Esophagus squamous epithelium (tissue), 5 donors: ENCODE measurements at places on chromosomes 2 and 18.

GRCh38 chr18:58158008-58158407, 114.0 kb downstream of the NEDD4L start:
- DNase-seq = no peak

GRCh38 chr2:159606287-159606686, 10.1 kb downstream of the BAZ2B start:
- no peak for DNase-seq

DNA sequence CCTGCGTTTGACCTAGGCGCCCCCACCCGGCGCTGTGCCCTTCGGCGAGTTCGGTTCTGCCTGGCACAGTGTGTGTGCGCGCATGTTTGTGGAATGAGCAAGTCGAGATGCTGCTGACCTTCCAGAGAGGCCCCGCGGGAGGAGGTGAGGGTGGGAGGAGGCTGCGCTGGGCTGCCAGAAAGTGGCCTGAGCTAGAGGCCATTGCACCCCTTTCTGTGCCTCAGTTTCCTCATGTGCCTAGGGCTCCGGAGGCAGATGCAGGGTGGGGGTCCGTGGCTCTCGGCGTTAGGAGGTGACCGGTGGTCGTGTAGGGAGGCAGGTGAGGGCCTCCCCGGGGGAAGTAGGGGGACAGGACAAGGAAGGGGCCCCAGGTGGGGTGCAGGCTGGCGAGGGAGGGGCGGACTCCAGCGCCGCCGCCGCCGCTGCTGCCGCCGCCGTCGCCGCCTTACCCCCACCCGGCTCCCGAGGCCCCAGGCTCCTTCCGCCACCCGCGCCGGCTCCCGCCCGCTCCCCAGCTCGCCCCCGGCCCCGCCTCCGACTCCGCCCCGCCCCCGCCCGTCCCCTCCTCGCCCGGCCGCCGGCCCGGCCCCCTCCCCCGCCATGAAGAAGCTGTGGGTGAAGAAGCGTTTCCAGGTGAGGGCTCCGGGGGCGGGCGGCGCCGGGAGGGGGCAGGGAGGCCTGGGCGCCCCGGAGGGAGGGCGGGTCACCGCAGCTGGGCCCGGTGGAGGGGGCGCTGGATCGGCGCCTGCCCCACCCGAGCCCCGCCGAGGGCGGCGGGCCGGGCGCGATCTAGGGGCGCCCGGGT, 7.0 kb downstream of the SPEG start:
- no peak for DNase-seq

GRCh38 chr2:128615571-128615970, 296.9 kb upstream of the HS6ST1 start:
- DNase-seq = no peak

GRCh38 chr2:145530653-145531052, 1010.7 kb upstream of the ZEB2 start:
- DNase-seq = no peak

DNA sequence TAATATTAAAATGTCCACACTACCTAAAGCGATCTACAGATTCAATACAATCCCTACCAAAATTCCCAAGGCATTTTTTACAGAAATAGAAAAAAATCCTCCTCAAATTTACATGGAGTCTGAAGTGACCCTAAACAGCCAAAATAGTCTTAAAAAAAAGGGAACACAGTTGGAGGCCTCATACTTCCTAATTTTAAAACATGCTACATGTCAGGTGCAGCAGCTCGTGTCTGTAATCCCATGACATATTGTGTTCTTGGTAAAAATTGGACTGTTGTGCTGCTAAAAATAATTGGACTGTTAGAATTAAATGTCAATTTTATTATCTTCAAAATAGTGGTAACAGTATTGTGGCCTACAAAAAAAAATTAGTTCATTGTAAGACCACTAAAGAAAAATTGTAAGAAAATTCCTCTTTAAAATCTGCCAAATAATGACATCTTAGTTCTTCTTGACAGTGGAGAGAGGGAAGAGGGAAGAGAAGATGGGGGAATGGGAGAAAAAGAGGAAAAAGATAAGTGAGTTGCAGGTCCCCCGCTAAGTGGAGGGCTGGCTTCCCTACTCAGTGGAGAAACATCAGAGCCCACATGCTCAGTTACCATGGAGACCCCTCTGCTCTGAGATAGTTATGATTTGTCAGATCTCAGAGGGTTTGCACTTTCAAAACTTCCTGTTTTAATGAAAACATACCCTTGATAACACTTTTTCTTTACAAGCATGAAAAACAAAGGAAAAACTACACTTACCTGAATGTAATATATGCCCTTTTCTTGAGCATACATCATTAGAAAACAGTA, 46.5 kb downstream of the UNC50 start:
- DNase-seq = no peak

GRCh38 chr18:35460736-35461161, 37.0 kb downstream of the INO80C start:
- no peak for DNase-seq

DNA sequence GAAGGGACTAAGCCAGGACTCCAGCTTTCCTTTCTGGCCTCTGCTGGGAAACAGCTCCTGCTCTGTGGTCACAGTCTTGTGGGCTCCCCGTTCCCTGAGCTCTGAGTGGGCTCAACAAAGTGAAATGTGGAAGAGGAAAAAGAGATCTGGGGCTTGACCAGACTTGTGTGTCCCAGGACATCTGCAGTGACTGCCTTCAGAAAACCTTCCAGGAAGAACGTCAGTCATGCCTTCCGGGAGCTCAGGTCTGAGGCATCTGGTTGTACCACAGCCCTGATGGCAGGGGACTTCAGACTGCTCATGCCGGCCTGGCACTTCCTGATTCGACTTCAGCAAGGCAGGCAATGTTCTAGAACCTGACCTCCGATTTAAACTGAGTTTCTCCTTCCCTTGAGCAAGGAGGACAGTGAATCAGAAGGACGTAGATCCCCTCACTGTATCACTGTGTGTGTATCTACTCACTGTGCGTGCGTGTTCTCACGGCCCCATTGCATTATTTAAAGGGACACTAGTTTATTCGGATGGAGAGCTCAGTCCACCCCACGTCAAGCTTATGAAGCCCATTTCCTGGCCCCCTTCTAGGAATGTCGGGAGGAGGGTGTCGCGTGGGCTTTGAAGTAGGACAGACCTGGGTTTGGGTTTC, 548 bp upstream of the FBLN7 start:
- no peak for DNase-seq

DNA sequence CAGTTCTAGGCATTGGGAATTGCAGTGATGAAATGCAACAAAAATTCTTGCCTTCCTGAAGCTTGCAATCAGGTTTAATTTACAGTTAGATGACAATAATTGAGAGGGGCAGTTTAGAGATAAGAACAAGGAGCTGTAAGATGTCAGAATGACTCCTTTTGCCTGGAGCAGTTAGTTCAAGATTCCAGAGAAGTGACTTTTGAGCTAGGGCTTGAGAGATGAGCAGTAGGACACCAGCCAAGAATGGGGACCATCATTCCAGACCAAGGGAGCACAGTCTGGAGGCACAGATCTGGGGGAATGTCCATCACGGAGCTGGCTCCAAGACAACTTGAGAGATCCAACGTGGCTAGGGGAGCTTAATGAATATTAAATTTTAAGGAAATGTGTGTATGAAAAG, 26.8 kb downstream of the CACNB4 start:
- DNase-seq = no peak

DNA sequence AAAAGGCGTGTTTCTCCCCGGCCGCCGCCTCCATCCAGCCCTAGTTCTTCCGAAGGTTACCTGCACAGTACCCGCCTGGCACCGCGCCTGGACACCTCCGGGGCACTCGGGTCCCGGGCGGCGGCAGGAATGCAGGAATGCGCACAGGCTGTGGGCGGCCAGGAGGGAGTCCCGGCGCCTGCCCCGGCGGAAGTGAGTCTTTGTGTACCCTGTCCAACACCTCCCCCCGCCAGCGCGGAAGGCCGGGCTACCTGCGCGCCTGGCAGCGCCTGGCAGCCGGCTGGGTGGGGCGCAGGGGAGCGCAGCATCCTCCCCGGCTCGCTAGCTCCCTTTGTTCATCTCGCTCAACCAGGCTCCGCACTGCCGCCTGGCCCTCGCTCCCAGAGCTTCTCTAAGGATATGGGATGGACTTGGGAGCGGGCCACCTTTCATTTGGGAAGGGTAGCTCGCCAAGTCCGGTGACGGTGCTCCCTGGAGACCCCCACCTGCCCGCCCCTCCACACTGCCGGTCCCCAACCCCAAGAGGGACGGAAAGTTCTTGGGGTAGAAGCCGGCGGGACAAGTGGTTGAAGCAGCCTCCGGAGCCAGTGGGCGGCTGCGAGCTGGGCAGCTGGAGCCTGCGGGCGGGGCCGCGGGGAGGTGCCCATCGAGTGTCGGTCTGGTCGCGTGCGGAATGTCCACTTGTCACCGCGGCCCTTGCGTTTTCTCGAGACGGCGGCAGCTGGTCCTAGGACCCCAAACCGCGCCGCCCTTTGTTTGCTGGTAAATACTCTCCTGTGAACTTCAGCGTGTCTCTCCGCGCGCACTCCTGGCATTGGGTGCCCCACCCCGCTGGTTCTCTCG, 1.2 kb upstream of the ST6GAL2 start:
- no peak for DNase-seq

GRCh38 chr18:58254873-58255511, 211.0 kb downstream of the NEDD4L start:
- no peak for DNase-seq

GRCh38 chr2:13030606-13031005, 313.9 kb downstream of the TRIB2 start:
- no peak for DNase-seq

DNA sequence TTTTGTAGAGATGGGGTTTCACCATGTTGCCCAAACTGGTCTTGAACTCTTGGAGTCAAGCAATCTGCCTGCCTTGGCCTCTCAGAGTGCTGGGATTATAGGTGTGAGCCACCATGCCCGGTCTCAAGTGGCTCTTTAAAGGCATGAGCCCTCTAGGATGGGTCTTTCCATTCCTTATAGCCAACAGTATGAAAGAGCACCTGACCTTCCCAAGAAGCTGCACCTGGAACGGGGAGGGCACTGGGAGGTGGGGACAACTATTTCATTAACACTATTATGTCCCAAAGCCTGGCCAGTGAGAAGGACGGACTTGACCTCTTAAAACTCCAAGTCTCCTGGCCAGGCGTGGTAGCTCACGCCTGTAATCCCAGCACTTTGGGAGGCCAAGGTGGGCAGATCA, 149.7 kb downstream of the ZFP36L2 start:
- DNase-seq = no peak

- no peak for DNase-seq
Observed at GRCh38 chr18:79971211-79971952, 6.9 kb downstream of the HSBP1L1 start.

DNA sequence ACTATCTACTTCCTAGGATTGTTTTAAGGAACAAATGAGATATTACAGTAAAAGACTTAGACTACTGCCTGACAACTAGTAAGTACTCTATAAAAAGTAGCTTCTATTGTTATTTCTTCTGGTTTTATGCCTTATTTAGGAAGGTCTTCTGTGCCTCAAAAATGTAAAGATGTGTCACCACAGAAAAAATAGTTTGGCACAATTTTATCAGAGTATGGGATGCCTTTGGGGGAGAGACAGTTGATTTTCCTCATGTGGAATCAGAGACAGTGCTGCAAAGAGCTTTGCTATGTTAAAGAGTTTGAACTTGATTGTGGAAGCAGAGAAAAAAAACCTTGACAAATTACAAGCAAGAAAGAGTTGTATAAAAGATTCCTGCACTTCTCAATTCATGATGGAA, 98.4 kb downstream of the EHBP1 start:
- no peak for DNase-seq

DNA sequence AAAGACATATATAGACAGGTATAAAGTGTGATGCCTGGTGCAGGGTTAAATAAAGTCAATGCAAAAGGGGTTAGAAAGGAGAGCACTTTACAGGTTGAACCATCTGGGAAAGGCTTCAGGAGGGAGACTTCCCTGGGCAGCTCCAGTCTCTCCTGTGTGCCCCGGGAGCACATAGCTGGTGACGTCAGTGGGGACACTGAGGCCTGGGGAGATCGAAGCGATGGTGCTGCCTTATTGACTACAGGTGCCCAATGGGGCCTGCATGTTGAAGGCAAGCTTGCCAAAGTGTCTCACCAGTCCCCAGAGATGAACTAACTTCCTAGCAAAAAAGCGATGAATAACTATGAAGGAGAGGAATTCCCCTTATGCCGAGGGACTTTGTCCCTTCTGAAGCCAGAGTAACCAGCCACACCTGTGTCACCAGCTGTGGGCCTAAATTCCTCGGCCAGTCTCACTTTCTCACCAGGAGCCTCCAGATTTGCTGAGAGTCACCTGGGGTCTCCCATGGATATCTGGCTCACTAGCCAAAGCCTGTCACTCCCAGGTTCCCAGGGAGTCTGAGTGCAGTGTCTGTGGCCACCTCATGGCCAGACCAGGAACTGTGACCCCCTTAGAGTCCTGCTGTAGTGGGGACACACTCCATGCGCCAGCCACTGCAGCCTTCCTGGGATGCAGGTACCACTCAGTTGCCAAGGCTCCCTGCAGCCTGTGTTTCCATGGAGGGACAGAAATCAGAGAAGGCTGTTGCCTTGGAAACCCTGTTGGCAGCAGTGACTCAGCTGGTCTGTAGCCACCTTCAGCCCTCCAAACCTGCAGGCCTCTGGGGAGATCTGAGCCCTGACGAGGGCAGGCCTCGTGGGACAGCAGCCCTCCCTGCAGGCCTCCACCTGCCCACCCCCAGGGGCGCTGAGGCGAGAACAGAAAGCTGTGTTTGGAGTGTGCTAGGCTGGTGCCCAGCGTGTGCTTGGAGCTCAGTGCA, 128.7 kb downstream of the CTIF start:
- no peak for DNase-seq

- DNase-seq = no peak
Observed at GRCh38 chr2:65000644-65001043, 11.4 kb downstream of the SLC1A4 start.

- DNase-seq = no peak
Observed at GRCh38 chr2:58398406-58398805, 157.3 kb upstream of the FANCL start.

DNA sequence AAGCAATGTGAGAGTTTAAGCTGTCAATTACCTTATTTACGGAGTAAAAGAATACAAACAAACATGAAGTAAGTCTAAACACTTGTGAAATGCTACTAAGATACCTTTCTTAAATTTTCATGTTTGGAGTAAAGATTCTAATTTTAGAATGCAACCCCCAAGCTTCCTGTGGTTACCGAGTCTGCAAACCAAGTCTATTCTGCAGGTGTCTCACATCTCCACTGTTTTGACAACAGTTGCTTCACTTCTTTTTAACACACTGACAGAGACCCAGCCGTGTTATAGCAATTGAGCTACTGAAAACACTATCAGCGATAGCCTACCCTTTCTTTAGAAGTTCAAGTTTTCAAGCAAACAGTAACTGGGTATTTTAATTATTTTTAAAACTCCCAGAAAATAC, 608.3 kb downstream of the ERBB4 start:
- no peak for DNase-seq

GRCh38 chr2:230678451-230678850, 34.2 kb upstream of the CAB39 start:
- no peak for DNase-seq
